ENCODE measurements at places on chromosomes 7 and 10.

DNA sequence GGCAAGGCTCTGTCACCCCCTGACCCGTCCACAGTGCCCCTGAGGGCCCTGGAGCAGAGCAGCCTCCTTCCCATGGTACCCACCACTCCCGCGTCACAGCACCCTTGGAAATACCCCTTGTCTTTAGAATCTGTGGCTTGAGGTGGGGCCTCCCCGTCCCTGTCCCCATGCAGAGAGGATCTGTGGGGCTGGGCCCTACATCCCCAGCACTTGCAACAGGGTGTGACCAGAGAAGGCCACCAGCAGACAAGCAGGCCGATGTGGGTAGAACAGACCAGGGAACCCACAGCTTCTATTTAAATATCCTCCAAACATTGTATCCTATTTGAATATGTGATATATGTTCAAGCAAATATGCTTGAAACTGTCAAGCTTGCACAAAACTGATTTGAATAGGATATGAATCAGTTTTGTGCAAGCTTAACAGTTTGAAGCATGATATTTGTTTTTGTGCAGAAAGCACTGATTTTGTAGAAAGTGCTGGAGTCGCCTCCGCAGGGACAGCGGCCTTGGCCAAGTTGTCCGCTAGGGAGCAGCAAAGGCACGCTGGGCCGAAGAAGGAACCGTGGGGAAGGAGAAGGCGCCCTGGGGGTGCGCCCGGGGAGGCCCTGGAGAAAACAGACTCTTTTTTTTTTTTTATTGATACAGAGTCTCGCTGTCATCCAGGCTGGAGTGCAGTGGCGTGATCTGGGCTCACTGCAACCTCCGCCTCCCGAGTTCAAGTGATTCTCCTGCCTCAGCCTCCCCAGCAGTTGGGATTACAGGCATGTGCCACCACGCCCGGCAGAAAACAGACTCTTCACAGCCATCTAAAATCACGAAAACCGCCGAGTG is 2.2 kb downstream of the CFAP46 start:
- DNase-seq = no peak

GRCh38 chr10:112966194-112966855 is 16.3 kb downstream of the TCF7L2 start:
- DNase-seq = no peak

DNA sequence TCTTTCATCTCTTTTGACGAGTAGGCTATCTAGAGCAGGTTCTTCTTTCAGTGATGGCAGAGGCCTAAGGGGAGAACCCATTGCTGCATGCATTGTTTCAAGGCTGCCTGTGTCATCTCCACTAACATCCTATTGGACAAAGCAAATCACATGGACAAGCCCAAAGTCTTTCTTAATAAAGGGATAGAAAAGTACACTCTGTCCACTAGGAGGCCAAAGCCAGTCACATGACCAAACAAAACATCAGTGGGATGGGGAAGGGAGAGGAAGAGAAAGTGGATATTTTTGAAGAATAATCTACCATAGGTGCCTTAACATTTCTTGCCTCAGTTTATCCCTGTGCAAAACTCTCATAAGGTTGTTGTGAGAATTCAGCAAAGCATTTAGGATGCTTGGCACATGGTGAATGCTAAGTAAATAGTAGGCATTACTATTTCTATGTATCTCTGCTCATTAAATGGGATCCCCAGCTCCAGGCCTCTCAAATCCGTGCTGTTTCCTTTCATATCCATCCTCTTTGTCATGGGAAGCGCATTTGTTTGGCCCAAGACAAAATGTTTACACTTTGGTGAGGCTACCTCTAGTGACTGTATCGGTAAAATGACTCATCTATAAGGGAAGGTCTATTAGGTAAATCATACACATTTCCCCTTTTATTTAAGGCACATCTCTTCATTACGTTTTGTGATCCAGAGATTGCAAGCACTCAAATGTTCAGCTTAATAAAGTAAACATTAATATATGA is 16.7 kb upstream of the CADPS2 start:
- no peak for DNase-seq

DNA sequence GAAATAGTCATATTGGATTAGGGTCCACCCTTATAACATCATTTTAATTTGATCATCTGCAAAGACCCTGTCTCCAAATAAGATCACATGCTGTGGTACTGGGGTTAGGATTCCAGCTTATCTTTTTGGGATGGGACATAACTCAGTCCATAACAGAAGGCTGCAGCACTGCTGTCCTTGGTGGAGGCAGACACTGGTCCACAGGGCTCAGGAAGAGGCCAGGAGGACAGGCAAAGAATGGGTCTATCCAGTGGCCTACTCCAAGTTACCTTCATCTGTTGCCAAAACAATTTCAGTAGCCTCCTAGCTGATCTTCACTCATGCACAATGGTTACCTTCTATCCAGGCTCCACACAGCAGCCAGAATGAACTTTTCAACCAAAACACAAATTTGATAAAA is 387.0 kb downstream of the GRID1 start:
- no peak for DNase-seq

- no peak for DNase-seq
These were observed 134.0 kb downstream of the TCF7L2 start for GRCh38 chr10:113084031-113084430.

DNA sequence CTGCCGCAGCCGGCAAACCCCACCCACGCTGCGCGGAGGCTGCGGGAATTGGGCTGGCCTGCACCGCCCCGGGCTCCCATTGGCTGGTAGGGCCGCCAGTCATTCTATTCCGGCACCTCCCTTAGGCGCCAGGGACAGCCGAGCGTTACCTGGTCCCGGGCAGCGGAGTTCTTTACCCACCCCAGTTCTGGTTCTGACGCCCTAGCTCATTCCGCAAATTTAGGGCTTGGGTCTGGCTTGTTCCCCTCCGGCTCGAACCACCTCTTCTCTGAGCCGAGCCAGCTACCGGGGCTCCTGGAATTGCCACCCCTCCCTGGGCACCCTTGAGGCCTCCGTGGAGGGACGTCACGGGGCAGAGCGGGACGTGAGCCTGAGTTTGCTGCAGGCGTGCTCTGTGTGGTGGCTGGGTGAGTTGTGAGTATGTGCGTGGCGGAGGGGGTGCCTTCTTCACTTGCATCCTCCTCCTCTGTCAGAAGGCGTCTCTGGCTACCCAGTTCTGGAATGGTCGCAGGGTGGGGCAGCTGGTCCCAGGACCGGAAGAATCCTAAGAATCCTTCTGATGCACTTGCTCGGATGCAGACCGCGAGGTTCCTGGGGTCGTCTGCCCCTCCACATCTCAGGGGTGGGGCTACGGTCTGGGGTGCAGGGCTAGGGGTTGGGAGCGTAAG is at the start of the genes PDZD7 and SFXN3:
Gene PDZD7 (minus strand): TSS at position 2 of the 668 bp plus-strand sequence. CDS start 910 bp downstream, outside the sequence.
Gene SFXN3 (plus strand): TSS at position 107 of the 668 bp plus-strand sequence. CDS start 3,461 bp downstream, outside the sequence.
- peak; percentile 95 for DNase-seq

GRCh38 chr10:110150981-110151380 is 56.4 kb upstream of the MXI1 start:
- no peak for DNase-seq

GRCh38 chr10:19968745-19969144 is 152.5 kb downstream of the PLXDC2 start:
- DNase-seq = no peak

GRCh38 chr7:95469187-95469586 is 16.6 kb upstream of the ASB4 start:
- no peak for DNase-seq

- DNase-seq = peak; percentile 83
These were observed 8.3 kb upstream of the ZC3HAV1L start for GRCh38 chr7:139043823-139044812.

- no peak for DNase-seq
These were observed 813.3 kb upstream of the CELF2 start for GRCh38 chr10:10204415-10204814.

DNA sequence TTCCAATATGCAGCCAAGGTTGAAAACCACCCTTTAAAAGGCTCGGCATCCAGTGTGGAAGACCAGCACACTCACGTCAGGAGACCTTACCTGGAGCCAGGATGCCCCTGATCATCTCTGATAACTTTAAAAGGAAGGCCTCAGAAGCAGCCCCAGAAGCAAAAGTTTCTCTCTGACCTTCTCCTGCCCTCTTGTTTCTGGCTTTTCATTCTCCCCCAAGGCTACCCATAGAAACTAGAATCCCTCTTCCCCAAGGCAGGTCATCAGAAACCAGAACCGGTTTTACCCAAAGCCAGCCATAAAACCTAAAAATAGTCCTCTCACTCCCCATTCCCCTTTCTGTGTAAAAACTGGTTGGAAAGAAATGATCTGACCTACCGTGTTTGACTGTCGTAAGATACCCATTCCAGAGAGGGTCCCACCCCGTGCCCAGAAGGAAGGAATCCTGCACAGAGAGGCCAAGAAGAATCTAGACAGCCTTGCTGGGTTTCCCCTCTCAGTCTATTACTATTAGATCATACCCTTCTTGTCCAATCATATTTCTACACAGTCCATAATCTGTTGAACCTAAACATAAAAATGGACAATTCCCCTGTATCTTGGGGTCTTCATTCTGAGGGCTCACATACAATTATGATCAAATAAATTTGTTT is 17.5 kb upstream of the TSPAN14 start:
- no peak for DNase-seq

GRCh38 chr10:69512901-69513300 is 60.3 kb downstream of the NEUROG3 start:
- DNase-seq = no peak

GRCh38 chr10:121312587-121312986 is 285.7 kb downstream of the FGFR2 start:
- DNase-seq = no peak

Data from CD8-positive, alpha-beta T cell (primary cell).